Daoy (cell line): ENCODE measurements at places on chromosomes 4 and X.

- no peak for DNase-seq
Observed at GRCh38 chr4:112201915-112202505, 29.6 kb upstream of the AP1AR start.

DNA sequence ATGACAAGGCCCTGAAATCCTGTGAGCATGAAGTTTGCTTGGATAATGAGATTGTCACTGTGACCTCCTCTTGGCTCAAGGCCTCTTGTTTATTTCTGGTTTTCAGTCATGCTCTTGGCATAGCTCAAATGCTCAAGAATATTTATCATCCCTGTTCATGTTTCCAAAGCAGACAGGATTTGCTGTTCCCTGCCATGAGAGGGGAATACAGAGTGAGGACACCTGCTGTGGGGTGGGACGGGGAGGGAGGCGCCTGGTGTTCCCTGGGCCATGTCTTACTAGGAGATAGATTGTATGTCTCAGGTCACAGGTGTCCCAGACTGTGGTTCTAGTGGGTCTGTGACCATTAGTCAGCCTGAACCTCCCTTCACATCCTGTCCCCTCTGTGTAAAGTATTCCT, 34.9 kb upstream of the SH3RF1 start:
- DNase-seq, result no peak

DNA sequence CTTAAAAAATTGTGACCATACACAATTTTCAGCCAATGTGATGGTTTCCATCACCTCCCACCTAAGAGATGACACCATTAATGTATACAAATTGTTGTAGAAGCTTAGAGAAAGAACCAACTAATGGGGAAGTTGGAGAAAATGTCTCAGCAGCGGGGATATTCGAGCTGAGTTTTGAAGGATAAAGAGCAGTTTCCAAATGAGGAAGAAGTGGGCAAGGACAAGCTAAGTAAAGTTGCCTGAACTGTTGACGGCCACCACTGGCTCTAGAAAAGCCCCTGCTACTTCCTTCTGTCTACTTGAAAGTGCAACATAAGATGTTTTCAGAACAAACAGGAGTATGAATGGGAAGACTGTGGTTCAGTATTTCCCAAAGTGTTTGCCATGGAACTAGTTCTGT, 92.0 kb downstream of the CHRNA9 start:
- no peak for DNase-seq

- no peak for DNase-seq
Observed at GRCh38 chr4:87631668-87632067, 18.4 kb upstream of the DMP1 start.

GRCh38 chr4:150219841-150220240, 141.6 kb downstream of the DCLK2 start:
- DNase-seq, result no peak

- no peak for DNase-seq
Observed at GRCh38 chrX:112760697-112761096, 79.9 kb downstream of the AMOT start.

GRCh38 chrX:148457279-148457678, 43.1 kb upstream of the AFF2 start:
- DNase-seq, result no peak

DNA sequence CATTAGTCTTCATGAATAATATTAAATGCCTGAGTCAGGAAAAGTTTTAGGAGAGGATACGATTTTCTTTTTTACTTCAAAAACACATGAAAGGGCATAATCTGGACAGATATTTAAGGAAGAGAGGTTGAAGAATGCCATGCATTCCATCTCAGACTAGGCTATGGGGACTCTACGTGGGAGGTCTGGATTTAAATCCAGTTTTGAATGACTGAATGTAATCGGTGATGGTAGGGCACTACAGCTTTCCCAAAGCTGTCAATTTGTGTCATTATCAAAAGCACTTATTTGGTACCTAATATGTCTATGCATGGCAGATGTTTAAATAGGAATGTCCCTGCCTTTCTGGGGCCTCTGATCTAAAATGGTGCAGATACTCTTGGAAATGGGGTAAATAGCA, 59.3 kb upstream of the RPL34 start:
- no peak for DNase-seq
